ENCODE measurements at places on chromosomes 13 and 19.

- no peak for DNase-seq
Measured at GRCh38 chr19:38219221-38219620, 4.8 kb downstream of the DPF1 start.

DNA sequence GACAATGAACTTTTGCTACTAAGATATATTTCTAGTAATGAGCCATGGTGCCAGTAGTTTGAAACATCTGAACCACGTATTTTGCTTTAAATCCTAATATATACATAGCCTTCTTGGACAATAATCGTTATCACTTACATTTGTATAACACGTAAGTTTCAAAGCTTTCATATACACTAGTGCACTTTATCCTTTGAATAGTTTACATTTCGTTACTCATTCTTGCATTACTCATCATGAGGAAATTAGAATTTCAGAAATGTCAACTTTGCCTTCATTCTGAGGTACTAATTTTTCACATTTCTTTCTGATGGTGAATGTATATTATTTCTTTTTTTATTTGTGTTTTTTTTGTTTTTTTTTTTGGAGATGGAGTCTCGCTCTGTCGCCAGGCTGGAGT is 5.8 kb downstream of the KBTBD7 start:
- no peak for DNase-seq

GRCh38 chr13:76314495-76314894 is 571.7 kb downstream of the KCTD12 start:
- no peak for DNase-seq

DNA sequence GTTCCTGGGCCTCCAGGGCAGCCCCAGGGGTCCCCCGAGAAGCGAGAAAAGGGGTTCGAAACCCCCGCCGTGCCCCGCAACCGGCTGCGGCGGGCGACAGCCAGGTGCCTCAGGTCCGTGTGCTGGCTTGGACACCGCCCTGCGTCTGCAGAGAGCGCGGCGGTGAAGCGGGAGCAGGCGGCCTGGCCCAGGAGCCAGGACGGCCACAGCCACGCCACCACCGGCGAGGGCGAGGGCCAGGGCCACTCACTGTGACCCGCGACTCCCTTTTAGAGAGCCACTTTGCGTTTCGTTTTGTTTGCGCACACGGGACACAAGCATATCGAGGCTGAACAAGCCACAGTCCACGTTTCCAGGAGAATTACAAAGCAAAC is 110.4 kb downstream of the CRYL1 start:
- no peak for DNase-seq

GRCh38 chr13:29547153-29547552 is 48.3 kb downstream of the SLC7A1 start:
- no peak for DNase-seq

DNA sequence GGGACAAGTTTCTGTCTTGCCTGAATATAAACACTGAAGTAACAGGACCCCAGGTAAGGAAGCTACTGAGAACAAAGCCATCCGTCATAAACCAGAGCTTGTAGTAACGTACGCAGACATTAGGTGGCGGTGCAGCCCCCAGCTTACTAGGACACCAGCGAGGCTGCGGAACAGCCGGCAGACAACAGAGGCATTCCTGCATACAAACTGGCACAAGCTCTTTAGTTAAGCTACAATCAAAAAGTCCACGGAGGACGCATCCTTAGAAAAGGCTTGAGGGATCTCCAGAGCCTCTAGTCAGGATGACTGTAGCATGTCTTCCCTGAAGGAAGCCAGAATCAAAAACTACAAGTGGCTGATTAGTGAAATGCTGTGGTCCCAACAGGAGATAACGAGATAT is 26.2 kb downstream of the ZNF160 start:
- no peak for DNase-seq

- DNase-seq: no peak
Measured at GRCh38 chr19:17127671-17128070, 52.1 kb downstream of the MYO9B start.

- DNase-seq: no peak
Measured at GRCh38 chr13:21823949-21824348, 153.1 kb downstream of the FGF9 start.

GRCh38 chr19:49579947-49580263 is 451 bp downstream of the NOSIP start:
- DNase-seq: no peak

GRCh38 chr13:45100573-45101262 is 19.6 kb upstream of the GTF2F2 start:
- DNase-seq: no peak

GRCh38 chr13:79602936-79603335 is 122.0 kb downstream of the NDFIP2 start:
- DNase-seq: no peak

DNA sequence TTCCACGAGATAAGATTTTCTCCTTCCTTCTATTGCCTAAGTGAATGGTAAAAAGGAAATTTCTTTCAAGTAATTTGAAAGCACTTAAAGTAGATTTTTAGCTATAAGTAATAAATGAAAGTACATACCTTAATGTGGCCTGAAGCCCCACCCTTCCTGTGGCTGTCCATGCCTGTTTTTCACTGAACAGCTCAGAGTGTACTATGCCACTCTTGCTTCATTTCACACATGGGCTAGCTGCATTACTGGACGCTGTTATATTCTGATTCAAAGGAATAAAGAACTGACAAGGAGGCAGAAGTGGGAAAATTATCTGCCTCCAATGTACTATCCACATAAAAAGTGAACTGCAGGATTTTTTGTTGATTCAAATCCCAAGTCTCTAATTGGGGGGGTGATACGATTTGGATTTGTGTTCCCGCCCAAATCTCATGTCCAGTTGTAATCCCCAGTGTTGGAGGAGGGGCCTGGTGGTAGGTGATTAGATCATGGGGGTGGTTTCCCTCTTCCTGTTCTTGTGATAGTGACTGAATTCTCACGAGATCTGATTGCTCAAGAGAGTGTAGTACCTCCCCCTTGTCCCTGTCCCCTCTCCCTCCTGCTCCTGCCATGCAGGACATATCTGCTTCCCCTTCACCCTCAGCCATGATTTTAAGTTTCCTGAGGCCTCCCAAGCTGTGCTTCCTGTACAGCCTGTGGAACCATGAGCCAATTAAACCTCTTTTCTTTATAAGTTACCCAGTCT is 154.7 kb upstream of the SGCG start:
- DNase-seq: no peak

GRCh38 chr13:90943946-90944345 is 403.5 kb upstream of the MIR17HG start:
- DNase-seq: no peak

- peak; percentile 45 for DNase-seq
Measured at GRCh38 chr19:42290523-42291434, 11.2 kb upstream of the PRR19 start.

DNA sequence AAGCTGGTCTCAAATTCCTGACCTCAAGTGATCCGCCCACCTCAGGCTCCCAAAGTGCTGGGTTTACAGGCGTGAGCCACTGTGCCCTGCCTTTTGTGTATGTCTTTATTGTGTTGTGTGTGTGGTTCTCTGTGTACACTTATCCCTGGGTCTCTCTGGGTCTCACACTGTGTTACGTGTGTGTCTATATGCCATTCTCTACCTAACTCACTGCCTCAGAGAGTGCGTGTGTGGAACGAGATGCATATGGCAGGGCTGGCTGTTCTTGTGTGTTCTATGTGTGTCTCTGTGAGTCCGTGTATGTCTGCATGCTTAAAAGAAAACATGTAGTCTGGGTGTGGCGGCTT is 10.5 kb downstream of the FOXA3 start:
- DNase-seq: no peak

DNA sequence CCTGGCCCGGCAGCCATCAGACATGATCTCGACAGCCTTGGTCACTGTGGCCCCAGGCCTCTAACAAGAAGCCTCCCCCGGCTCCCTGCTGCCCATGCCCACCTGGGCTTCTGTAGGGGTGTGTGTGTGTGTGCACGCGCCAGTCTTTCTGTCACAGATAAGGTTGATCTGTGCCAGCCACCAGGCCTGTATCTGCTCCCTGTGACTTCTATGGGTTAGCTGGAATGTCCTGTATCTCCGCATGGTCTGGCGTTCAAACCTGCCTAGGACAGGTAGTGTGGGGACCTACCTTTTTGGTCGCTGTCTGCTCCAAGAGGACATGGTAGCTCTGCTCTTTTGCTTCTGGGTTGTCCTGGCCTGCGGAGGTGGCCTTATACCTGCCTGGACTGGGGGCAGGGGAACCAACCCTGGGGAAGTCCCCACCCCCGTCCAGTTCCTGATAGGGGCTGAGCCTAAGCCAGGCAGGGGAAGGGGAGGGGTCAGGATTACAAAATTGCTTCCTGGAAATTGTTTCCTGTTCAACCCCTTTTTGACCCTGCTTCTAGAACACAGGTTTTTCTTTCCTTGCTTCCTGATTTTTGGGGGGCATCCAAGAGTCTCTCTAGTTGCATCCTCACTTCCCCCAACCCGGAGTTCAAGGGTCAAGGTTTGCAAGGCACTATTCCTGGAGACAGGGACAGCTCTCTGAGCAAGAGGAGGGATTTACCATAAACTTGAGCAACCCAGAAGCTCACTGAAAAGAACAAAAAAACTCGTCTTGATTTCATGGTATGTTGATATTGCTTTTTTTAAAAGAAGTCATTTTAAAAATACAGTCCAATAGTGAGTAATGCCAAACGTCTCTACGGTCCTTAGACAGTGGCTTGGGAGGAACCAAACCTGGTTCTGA is at the start of gene LRG1:
Gene LRG1 (minus strand): TSS at position 344 of the 889 bp plus-strand sequence. CDS start 23 bp downstream, at position 321.
- DNase-seq: no peak

DNA sequence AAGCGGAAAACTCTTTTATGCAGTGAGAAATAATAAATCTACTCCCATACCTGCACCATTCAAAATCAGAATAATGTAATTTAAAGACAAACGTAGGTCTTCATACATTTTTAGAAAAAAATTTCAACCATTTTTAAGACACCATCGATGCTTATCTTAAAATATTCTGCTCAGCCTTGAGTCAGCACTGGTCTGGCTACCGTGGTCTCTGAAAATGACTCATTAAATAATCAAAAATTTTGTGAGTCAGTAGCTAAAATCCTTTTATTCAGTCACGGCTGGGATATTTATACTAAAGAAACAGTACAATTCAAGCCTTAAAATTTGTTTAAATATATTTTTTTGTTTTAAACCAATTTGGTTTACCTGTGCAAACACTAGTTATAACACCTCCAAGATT is 2862.8 kb upstream of the PCDH20 start:
- DNase-seq: no peak

GRCh38 chr19:40165362-40165937 is 25.8 kb upstream of the MAP3K10 start:
- DNase-seq: peak; percentile 52

DNA sequence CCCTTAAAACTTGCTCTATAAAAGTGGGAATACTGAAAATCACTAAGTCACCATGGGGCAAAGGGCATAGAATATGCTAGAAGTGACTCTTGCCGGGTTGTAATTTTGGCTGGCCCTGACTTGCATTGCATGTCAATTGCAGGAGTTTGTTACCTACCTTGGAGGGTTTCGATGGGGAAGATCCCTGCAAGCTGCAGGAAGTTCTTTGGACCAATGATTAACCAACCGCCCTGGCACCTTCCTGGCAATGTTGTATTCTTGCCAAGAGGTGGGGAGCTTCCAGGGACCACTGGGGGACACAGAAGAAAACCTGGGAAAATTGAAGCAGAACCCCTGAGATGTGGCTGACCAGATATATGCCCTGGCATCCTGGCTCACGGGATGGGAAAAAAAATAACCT is 235.8 kb downstream of the B3GLCT start:
- DNase-seq: no peak

GRCh38 chr19:3723883-3724282 is 15.7 kb downstream of the TJP3 start:
- no peak for DNase-seq

- no peak for DNase-seq
Measured at GRCh38 chr13:27810461-27810860, 18.2 kb downstream of the GSX1 start.

GRCh38 chr19:42512130-42512636 is 16.1 kb downstream of the CEACAM1 start:
- DNase-seq: no peak

DNA sequence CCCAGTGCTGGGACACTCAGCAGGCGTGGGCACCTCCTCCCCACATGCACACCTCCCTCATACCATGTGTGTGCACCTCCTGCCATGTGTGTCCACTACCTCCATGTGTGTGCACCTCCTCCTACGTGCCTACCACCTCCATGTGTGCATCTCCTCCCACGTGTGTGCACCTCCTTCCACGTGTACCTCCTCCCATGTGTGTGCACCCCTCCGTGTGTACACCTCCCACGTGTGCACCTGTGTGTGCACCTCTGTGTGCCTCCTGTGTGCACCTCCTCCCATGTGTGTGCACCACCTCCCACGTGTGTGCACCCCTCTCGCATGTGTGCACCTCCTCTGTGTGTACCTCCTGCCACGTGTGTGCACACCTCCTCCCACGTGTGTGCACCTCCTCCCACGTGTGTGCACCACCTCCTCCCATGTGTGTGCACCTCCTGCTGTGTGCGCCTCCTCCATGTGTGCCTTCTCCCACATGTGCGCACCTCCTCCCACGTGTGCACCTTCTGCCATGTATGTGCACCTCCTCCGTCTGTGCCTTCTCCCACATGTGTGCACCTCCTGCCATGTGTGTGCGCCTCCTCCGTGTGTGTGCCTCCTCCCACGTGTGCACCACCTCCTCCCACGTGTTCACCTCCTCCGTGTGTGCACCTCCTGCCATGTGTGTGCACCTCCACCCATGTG is 6.1 kb upstream of the C13orf46 start:
- no peak for DNase-seq

DNA sequence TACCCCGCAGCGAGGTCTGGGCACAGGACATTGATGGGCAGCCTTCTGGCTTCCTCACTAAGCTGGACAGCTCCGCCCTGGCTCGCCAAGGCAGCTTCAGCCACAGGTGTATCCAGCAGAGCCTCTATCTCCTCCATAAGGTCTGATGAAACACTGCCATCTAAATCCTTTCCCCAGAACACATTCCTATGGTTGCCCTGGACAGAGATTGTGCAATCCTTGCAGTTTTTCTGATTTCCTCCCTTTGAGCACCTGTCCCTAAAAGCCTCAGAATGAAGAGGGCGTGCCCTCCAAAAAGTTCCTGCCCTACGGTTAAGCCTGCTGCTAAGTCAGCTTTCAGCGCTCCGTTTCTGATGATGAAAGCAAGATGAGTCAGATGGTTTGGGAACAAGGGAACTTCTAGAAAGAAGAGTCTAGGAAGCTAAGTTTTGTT is 21.0 kb downstream of the CLEC4M start:
- DNase-seq: no peak

- no peak for DNase-seq
Measured at GRCh38 chr13:68895696-68896095, 1211.9 kb upstream of the ATXN8OS start.

DNA sequence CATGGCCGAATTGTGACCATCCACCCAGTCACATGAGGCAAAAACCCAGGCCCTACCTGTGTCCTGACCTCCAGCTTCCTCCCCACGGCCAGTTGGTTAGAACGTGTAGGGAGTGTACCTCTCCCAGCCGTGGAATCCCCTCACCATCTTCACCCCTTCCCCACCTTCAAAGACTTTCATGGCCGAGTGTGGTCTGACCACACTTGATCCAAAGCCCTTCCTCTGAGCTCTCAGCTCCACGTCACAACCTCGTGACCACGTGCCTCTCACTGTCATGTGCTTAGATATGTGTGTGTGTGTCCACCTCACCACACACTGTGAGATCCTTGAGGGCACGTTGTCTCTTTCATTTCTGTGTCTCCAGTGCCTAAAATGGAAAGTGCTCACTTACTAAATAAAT is 48.6 kb upstream of the UBE2L5 start:
- no peak for DNase-seq
